ENCODE measurements at places on chromosomes 7 and 10. TPM values are rescaled to one million over a fixed set of nuclear protein-coding genes. Genes with fewer than 3 reads are reported as not detected.

Gene RP9
- 5.2 TPM for total RNA-seq

Gene PON1
- total RNA-seq: 0.78 TPM

DNA sequence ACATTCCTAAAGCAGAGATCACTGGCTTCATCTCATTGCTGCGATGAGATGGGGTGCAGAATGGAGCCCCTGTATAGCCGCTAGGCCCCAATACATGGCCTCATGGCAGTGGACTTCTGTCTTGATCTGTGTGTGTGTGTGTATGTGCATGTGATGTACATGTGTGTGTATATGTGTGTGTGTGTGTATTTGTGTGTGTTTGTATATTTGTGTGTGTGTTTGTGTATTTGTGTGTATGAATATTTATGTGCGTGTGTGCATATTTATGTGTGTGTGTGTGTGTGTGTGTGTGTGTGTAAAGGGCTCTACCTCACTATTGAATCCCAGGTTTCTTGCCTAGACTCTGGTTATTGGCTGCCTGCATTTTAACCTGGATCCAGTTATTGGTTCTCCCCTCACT lies 958.2 kb downstream of the GRID1 start:
- no peak overlapping the region for H3K27ac ChIP-seq
- H3K4me1 ChIP-seq: no peaks in the 10 kb centered on the region
- DNase-seq: no peak
- no peaks in the 10 kb centered on the region for H3K36me3 ChIP-seq

DNA sequence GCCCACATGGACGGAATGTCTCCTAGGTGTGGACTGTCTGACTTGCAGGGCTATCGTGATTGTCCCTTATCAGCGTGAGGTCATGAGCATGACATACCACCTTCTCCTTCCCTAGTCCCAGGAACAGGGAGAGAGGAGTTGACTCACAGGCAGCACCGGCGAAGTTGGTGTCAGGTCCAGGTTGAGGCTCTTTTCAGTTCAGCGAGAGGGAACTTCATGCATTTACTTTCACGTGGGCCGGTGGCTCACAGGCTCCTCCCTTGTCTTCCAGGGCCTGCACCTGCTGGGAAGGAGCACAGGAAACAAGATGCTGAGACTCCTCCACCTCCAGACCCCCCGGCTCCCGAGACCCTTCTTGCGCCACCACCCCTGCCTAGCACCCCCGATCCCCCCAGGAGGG lies 46.1 kb downstream of the PROSER2 start:
- H3K4me1 ChIP-seq: peaks cover 2% of the 10 kb centered on the region
- H3K4me3 ChIP-seq: no peak overlapping the region
- no peak overlapping the region for H3K27ac ChIP-seq
- no peak for DNase-seq
- H3K36me3 ChIP-seq: peaks cover 2% of the 10 kb centered on the region

DNA sequence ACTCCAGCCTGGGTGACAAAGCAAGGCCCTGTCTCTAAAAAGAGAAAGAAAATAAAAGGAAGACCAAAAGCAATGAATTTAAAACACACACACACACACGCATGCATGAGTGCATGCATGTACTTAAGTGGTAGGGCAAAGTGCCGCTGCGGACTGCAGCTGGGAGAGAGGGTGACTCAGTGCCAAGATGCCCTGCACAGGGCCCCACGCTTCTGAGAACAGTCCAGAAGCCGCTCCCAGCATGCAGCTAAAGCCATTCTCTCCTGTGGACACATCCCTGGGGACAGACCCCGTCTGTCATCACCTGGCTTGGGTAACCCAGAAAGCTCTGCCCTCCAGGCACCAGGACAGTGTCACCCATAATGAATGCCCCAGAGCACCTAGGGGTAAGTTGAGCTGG lies 61.0 kb upstream of the MYL10 start:
- no peaks in the 10 kb centered on the region for H3K36me3 ChIP-seq
- H3K4me1 ChIP-seq: peaks cover 12% of the 10 kb centered on the region
- no peaks in the 10 kb centered on the region for H3K27me3 ChIP-seq
- H3K4me3 ChIP-seq: no peak overlapping the region
- no peak overlapping the region for H3K27ac ChIP-seq

DNA sequence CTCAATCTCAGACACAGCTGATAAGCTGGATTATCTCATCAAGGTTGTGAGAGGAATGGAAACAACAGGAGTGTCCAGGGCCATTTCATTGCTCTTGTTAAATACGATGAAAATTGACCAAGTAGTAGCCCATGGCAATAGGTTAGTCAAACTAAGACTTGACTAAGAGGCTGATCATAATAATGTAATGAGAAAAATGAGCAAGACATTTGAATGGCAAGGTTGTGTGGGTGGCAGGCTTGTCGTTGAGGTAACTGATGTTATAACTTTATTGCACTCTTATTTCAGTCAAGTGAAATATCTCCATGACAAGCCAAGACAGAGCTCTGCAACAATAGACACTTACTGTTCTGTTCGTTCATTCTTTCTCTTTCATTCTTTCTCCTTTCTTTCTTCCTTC lies 532.0 kb downstream of the GATA3 start:
- no peak overlapping the region for H3K27ac ChIP-seq
- H3K4me1 ChIP-seq: no peaks in the 10 kb centered on the region
- H3K36me3 ChIP-seq: no peaks in the 10 kb centered on the region

GRCh38 chr7:40676221-40676620 lies 541.4 kb downstream of the SUGCT start:
- H3K27ac ChIP-seq: no peak overlapping the region
- H3K36me3 ChIP-seq: no peaks in the 10 kb centered on the region
- H3K4me3 ChIP-seq: no peak overlapping the region
- DNase-seq: no peak

DNA sequence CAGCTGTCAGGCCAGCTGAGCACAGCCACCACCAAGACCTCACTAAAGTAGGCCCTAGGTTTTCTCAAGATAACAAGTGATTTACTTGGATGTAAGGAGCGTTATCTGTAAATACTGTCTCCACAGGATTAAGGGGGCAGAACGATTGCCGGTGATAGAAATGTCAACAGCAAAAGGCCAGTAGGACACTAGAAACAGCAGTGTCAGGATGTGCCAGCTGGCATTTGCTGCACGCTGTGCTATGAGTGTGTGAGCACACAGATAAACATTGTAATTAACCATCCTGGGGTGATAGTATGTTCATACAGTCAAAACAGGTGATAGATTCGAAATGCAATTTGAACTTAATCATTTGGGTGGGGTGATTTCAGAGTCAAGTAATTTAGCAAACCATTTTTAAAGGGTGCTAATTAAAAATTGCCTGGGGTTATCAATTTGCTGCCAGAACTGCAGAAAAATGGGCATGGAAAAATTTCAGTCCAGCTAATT lies 36.3 kb upstream of the NOBOX start:
- H3K27ac ChIP-seq: no peak overlapping the region
- no peaks in the 10 kb centered on the region for H3K27me3 ChIP-seq
- no peak overlapping the region for H3K4me3 ChIP-seq
- H3K36me3 ChIP-seq: no peaks in the 10 kb centered on the region

DNA sequence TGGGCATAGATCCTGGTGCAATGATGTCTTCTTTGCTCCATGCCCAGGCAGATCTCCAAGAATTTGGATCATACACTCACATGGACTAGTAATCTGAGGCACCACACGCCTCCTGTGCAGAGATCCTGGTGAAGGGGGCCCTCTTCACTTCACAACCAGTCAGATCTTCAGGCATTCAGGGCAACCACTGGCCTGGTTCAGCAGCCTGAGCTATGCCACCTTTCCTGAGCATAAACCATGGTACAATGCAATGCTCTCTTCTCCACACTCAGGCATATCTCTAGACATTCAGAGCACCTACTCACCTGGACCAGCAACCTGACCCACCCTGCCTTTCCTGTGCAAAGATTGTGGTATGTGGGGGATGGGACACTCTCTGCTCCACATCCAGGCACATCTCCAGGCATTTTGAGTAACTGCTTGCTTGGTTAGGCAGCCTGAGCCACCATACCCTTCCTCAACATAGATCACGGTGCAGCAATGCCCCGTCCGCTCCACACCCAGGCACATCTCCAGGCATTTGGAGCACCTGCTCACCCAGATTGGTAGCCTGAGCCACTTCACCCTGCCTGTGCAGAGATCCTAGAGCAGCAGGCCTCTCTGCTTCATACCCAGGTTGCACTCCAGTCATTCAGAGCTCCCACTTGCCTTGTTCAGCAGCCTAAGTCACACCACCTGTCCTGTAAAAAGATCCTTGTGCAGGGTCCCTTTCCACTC lies 532.2 kb upstream of the STEAP1 start:
- H3K27ac ChIP-seq: no peak overlapping the region
- H3K4me1 ChIP-seq: no peaks in the 10 kb centered on the region
- H3K36me3 ChIP-seq: no peaks in the 10 kb centered on the region
- no peak for DNase-seq
